ENCODE measurements at places on chromosomes 11 and 22.

DNA sequence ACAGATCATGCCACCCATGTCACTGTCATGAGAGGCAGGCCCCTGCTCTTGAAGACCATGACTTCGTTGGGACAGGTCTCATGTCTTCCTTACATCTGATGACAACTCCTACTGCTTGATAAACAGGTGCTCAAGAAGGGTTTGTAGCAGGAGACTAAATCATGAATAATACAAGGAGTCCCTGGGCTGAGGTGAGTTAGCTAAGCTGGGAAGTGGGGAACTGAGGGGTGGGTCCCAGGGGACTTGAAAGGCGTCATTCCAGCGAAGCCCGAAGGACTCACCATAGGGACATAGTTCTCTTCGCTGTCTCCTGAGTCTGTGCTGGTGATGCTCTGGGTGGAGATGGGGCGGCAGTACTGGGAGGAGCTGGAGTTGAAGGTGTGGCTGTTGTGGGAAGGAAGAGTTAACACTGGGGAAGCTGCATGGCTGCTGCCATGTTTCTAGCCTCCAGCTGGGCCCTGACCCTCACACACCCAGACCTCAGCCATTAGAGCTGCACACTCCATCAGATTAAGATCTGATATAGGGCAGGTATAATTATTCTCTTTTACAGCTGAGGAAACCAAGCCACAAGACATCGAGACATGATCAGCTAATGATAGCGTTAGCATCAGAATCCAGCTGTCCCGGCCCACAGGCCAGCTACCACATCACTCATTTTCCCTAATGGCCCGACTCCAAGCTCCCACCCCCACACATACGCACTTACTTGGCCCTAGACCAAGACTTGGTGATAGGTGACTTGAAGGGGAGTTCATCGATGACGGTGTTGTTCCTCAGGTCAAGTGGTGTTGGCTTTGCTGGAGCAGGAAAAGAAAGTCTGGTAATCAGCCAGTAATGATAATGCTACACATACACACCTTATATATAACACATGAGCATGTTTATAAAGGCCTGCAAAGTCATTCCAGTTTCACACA is 32.9 kb downstream of the USP35 start:
- no peak for DNase-seq

GRCh38 chr11:68749229-68750123 is 1.8 kb downstream of the TESMIN start:
- no peak for DNase-seq

DNA sequence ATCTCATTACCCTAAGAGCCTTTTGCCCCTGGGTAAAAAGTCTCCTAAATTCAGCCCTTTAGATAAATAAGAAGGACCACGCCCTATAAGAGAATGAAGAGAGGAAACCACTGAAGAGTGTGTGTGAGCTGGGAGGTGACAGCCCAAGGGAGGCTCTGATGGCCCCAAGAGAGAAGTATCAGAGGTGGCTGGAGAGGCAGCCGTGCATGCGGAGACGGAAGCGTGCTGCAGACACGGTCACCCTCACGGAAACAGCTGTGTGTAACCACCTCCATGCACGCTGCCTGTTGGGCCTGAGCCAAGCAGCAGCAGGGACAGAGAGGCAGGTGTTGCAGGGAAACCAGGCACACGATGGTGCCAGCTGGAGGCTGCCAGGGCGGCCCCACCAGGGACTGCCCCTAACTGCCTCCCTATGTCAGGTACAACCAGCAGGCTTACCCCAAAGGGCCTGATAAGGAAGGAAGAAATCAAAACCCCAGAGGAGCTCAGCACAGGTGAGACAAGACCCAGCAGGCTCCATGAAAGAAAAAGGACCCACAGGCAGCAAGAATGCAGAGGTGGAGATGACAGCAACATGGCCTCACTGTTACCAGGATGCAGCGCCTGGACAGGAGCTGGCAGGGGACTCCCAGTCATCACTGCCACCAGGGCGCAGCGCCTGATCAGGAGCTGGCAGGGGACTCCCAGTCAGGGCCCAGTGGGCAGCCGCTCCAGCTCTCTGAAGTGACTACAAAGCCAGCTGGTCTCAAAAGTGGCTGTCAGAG is 7.8 kb downstream of the LARGE2 start:
- no peak for DNase-seq

DNA sequence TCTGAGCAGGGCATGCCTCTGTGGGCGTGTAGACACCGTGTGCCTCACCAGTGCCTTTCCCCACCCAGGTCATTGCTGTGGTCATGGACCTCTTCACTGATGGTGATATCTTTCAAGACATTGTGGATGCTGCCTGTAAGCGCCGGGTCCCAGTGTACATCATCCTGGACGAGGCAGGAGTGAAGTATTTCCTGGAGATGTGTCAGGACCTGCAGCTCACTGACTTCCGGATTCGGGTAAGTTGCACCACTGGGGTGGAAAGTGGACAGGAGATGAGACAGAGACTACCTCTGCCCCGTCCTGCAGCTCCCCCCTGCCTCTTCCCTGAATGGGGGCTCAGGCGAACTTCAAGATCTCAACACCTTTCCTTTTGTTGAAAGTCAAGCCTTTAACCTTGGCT is 24.3 kb downstream of the FAM83F start:
- DNase-seq: no peak

DNA sequence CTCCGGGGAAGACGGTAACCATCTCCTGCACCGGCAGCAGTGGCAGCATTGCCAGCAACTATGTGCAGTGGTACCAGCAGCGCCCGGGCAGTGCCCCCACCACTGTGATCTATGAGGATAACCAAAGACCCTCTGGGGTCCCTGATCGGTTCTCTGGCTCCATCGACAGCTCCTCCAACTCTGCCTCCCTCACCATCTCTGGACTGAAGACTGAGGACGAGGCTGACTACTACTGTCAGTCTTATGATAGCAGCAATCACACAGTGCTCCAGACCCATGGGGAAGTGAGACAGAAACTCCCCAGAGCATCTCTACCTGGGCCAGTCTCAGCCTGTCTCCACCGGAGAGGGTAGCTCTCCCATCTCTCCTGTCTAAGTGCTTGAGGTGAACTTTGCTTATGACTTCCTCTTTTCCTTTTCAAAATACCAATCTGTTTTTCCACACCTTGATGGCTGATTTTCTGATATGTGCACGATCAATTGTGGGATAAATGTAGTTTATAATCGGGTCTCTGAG is 48.5 kb upstream of the VPREB1 start:
- DNase-seq: no peak

- no peak for DNase-seq
Measured at GRCh38 chr11:1546536-1547466, 25.3 kb downstream of the DUSP8 start.

GRCh38 chr11:81030186-81030585 is 1589.4 kb upstream of the TENM4 start:
- DNase-seq: no peak

- DNase-seq: no peak
Measured at GRCh38 chr11:131663405-131664200, 293.2 kb downstream of the NTM start.

- no peak for DNase-seq
Measured at GRCh38 chr22:23670378-23671295, 20.2 kb upstream of the RGL4 start.

- DNase-seq: no peak
Measured at GRCh38 chr11:65439331-65440181, 17.0 kb downstream of the NEAT1 start.

DNA sequence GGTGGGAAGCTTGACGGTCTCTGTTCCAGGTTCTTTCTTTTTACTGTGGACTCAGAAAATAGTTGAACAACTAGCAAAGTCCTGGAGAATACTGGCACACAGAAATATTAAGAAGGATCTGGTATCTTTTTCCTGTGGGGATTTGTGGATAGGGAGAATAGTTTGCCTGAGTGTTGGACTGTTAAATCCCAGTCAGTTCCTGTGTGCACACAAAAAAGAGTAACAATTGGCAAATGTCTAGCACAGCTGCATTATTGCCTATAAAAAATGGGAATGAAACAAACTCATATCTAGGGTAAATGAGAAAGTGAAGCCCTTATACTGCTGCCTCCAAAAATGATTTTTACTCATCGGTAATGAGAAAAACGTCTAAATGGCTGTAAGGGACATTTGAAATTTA is 828.2 kb downstream of the JRKL start:
- DNase-seq: no peak

DNA sequence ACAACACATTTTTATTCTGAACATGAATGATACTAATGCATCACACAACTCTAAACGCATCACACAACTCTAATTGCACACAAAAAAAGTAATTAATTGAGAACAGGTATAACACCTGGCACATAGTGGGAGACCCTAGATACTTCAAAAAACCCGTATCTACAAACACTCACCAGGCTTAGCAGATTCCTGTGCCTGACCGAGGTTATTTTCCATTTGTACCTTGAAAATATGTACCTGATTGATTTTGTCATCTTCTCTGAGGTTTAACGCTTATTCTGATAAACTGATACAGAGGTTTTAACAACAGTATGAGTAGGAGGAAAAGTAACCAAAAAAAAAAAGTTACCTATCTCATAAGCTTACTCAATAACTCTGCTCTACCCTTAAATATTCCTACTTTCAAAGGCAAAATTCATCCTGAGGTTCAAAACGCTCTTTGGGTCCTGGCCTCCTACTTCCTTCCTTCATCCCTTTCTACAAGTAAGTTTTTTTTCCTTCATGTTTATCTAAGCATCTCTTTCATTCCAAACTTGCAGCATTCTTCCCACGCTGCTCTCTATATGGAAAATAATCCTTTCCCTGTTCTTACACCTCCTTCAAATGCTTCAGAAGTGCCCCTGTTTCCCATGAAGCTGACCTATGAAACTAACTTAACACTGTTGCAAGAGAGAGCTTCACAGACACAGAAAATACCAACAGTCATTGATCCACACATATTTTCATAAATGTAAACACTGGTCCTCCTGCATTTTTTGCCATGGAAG is 73.3 kb downstream of the ETS1 start:
- no peak for DNase-seq

DNA sequence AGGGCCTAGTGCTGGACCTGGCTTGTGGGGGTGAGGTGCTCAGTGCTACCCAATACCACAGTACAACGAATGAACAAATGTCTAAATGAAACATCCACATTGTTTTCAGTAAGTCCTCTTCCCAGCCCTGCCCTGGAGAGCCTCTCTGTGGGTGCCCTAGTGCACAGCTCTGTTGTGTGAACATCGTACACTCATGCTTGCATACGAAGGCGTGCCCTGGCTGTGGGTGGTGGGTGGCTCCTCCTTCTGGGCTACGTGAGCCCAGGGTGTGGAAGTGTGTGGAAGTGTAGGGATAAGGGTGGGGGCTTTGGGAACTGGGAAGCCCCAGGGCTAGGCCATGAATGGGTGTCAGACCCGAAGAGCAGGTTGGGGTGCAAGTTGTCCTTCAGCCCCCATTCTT is 592 bp upstream of the NLRX1 start:
- no peak for DNase-seq

DNA sequence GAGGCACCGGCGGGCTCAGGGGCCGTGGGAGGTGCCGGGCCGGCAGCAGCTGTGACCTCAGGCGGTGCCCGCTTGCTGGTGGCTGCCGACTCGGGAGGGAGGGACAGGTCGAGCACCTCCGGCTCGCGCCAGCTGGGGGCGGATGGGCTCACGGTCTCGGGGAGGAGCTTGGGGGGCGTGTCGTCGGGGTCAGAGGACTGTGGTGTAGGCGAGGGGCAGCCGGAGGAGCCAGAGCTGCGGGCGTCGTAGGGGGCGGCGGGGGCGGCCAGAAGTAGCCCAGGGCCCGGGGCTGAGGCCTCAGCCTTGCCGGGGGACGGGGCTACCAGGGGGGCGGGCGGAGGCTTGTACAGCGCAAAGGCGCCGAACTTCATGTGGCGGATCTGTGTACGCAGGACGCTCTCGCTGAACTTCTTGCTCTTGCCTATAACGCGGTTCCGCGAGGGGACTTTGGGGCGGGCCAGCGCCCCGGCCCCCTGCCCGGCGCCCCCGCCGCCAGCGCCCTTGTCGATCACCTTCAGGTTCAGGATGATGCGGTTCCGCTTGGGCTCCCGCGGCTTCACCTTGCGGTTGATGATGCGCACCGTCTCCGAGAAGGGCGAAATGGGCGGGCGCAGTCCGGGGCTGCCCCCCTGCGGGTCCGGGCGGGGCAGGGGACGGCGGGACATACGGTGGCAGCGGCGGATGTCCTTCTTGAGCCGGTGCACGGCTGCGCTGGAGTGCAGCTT is 5.5 kb downstream of the CBX6 start:
- no peak for DNase-seq

GRCh38 chr11:57336111-57336666 is 497 bp upstream of the SSRP1 start:
- DNase-seq: no peak

GRCh38 chr22:24521791-24522245 is 26.7 kb downstream of the UPB1 start:
- peak; percentile 18 for DNase-seq

DNA sequence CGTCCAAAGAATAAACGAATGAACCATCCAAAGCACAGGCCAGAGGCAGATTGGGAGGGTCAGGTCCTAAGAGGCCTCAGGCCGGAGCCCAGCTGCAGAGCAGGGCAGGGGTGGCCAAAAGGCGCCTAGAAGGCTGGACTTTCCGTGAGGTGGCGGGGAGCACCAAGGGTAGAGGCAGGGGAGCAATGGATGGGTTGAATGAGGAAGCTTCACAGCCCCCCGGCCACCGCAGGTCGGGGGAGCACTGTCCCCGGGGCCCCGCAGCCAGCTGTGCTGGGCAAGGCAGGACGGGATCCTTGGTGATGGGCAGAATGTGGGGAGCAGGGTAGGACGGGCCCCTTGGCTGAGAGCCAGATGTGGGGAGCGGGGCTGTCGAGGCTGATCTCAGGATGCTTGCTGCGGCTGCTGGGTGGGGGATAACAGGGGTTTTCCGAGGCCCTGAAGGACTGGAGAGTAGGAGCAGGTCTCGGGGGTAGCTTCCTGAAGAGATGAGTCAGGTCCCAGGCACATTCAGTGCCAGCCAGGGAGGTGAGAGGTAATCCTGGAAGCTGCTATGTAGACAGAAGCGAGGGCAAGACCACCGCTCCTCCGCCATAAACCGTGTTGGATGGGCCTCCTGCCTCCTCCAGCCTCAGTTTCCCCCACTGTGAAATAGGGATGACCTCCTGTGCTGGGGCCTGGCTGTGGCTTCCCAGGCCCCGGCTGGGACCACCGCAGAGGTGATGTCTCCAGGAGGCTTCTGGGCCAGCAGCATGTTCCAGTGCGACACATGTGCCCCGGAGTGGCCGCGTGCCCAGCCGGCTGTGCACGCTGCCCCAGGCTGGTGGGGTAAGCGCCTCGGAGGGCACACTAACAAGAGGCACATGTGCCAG is 34.6 kb upstream of the KCNQ1OT1 start:
- DNase-seq: no peak
